CD4-positive, alpha-beta T cell treated with Interleukin-10 for 1 hour (primary cell): ENCODE measurements at places on chromosomes 16 and 17.

- DNase-seq = no peak
Observed at GRCh38 chr16:80120899-80121521, 419.8 kb upstream of the DYNLRB2 start.

DNA sequence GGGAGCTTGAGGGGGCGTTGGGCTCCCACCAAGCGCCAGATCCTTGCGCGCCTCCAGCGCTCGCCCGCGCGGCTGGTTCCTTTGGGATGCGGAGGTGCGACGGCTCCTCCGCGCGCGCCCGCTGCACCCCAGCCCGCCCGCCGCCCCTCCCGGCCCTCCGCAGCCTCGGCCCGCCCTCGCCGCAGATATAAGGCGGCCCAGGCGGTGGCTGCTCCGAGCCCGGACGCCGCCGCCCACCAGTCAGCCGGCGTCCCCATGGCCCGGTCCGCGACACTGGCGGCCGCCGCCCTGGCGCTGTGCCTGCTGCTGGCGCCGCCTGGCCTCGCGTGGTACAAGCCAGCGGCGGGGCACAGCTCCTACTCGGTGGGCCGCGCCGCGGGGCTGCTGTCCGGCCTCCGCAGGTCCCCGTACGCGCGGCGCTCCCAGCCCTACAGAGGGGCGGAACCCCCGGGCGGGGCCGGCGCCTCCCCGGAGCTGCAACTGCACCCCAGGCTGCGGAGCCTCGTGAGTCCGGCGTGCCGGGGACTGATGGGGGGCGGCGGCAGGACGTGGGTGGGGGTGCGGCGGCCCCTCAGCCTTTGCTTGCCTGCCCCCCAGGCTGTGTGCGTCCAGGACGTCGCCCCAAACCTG, at the start of gene NPB:
TSS of gene NPB (plus strand) at position 216 of the 630 bp plus-strand sequence. CDS start at position 256, 40 bp downstream.
- DNase-seq = no peak

- no peak for DNase-seq
Observed at GRCh38 chr16:85650844-85651628, 37.7 kb downstream of the GINS2 start.

- DNase-seq = no peak
Observed at GRCh38 chr17:66467766-66468165, 165.4 kb downstream of the PRKCA start.

- DNase-seq = no peak
Observed at GRCh38 chr17:60065867-60066266, 12.9 kb downstream of the HEATR6 start.

GRCh38 chr17:19296786-19297778, 59.9 kb downstream of the EPN2 start:
- DNase-seq = no peak
